Right renal cortex interstitium (tissue), 3 donors: ENCODE measurements at places on chromosomes 7 and 10. TPM values are rescaled to one million over a fixed set of nuclear protein-coding genes. Genes with fewer than 3 reads are reported as not detected.

Gene PAPSS2
- polyA plus RNA-seq, result 49.3 TPM

Gene EN2
- 0.04 TPM for polyA plus RNA-seq

Gene HPS1
- polyA plus RNA-seq, result 28.2 TPM

Gene NCAPG2
- polyA plus RNA-seq, result 24.2 TPM

Gene FFAR4
- polyA plus RNA-seq, result not detected

Gene MYPN
- 0.04 TPM for polyA plus RNA-seq

Gene PIK3AP1
- polyA plus RNA-seq, result 5.7 TPM

Gene EFCAB10
- polyA plus RNA-seq, result 1.4 TPM

Gene CACNB2
- polyA plus RNA-seq, result 3.6 TPM

Gene MALRD1
- 2.4 TPM for polyA plus RNA-seq

Gene VWDE
- 3.1 TPM for polyA plus RNA-seq

Gene CYP3A4
- 0.20 TPM for polyA plus RNA-seq

Gene KCNH2
- polyA plus RNA-seq, result 14.1 TPM

Gene TUBB8
- 0.43 TPM for polyA plus RNA-seq

Gene FXYD4
- 0.71 TPM for polyA plus RNA-seq

Gene HTR5A
- polyA plus RNA-seq, result not detected

Gene ALKBH4
- polyA plus RNA-seq, result 9.7 TPM

Gene ESYT2
- polyA plus RNA-seq, result 47.7 TPM

Gene TACC2
- polyA plus RNA-seq, result 46.8 TPM

Gene GRID1
- polyA plus RNA-seq, result 1.8 TPM

Gene LIPJ
- 0.10 TPM for polyA plus RNA-seq

Gene DUS4L
- polyA plus RNA-seq, result 16.3 TPM

Gene STYXL1
- polyA plus RNA-seq, result 53.0 TPM

Gene SFTPA1
- polyA plus RNA-seq, result not detected

Gene TLL2
- polyA plus RNA-seq, result 0.89 TPM

Gene CAMK1D
- 10.4 TPM for polyA plus RNA-seq

Gene NKX1-2
- not detected for polyA plus RNA-seq

Gene GLUD1
- 155 TPM for polyA plus RNA-seq

Gene HTRA1
- polyA plus RNA-seq, result 207 TPM

Gene PTPRE
- polyA plus RNA-seq, result 6.0 TPM

Gene MUC12
- polyA plus RNA-seq, result not detected

Gene FGFBP3
- polyA plus RNA-seq, result 3.3 TPM

Gene ARL5B
- polyA plus RNA-seq, result 43.9 TPM

Gene ALOX5
- polyA plus RNA-seq, result 2.4 TPM

Gene OR9A2
- polyA plus RNA-seq, result not detected

Gene GHRHR
- polyA plus RNA-seq, result 0.34 TPM

Gene CDHR1
- polyA plus RNA-seq, result 0.72 TPM

Gene OIT3
- polyA plus RNA-seq, result 3.2 TPM

Gene GIMAP2
- polyA plus RNA-seq, result 10.1 TPM

Gene LRRD1
- 0.17 TPM for polyA plus RNA-seq

Gene AKR1C1
- 10.1 TPM for polyA plus RNA-seq

Gene TAS2R5
- 2.2 TPM for polyA plus RNA-seq

Gene ADRA2A
- 4.5 TPM for polyA plus RNA-seq

Gene SKIDA1
- 12.1 TPM for polyA plus RNA-seq

Gene CCL24
- not detected for polyA plus RNA-seq

Gene GTPBP4
- polyA plus RNA-seq, result 69.3 TPM

Gene SPDYE2
- 0.58 TPM for polyA plus RNA-seq

Gene NRAP
- polyA plus RNA-seq, result 0.06 TPM

Gene MOGAT3
- 0.96 TPM for polyA plus RNA-seq

Gene HILPDA
- polyA plus RNA-seq, result 18.6 TPM

Gene CLCN1
- 0.08 TPM for polyA plus RNA-seq

Gene IDI2
- polyA plus RNA-seq, result not detected

Gene NUTM2A
- polyA plus RNA-seq, result 4.0 TPM

Gene PAX4
- polyA plus RNA-seq, result not detected
